Nucleus accumbens (tissue), 56 donors: ENCODE measurements at places on chromosomes 1 and 21.

- no peak for DNase-seq
These were observed 1.0 kb downstream of the CCDC24 start for GRCh38 chr1:43992232-43992995.

- DNase-seq, result no peak
These were observed 34.9 kb upstream of the ESRRG start for GRCh38 chr1:216758161-216758560.

- DNase-seq, result no peak
These were observed 212.8 kb downstream of the PBX1 start for GRCh38 chr1:164771619-164772361.

DNA sequence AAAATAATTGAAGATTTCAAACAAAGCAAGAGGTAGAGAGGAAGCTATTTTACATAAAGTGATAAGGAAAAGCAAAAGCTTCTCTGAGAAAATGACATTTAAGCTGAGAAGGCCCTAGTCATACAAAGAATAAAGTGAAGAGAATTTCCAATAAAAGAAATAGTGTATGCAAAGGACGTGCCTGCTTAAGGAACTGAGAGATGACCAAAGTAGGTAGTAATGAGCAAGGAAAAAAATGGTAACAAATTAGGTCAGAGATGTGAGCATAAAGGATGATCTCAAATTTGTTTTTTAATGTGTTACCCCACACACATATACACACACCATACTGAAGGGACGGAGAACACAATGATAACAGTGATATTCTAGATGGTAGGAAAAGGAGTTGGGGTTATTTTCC lies 46.4 kb downstream of the NRIP1 start:
- DNase-seq, result no peak

- no peak for DNase-seq
These were observed 103.6 kb downstream of the SPAG17 start for GRCh38 chr1:118081387-118081786.

GRCh38 chr1:203536980-203537455 lies 43.1 kb downstream of the OPTC start:
- no peak for DNase-seq

DNA sequence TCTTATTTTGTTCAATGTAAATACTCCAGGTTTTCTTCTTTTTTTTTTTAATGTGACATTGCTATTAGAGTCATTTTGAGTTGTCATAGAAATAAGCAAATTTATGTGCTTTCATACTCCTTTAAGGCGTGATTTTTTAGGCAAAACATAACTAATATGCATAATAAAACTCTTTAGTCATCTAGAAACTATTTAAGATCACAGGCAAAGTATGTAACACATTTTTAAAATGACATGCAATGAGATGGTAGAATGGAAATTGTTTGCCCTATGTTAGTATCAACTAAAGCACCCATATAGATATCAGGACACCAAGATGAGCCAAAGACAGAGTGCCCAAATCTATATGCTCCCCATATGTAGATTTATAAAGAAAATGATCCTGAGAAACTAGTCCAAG lies 41.5 kb upstream of the SGIP1 start:
- no peak for DNase-seq

- no peak for DNase-seq
These were observed 2.5 kb upstream of the OLIG1 start for GRCh38 chr21:33067457-33067856.

DNA sequence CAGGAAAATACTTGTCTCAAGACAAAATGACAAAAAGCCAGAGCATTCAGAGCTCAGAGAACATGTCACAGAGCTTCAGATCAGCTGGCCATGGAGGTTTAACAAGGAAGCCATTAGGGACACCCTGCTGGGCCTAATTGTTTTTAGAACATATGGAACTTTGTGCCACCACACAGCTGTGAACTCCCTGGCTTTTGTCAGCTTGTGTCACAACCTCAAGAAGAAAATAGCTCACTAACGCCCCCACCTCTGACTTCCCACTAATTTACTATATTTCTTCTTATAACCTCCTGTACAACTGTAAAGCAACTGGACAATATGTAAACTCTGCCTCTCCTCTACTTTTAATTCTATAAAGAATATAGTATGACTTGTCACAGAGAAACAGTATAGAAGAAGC lies 21.0 kb upstream of the TDRD10 start:
- no peak for DNase-seq

- no peak for DNase-seq
These were observed 106.9 kb upstream of the F3 start for GRCh38 chr1:94648225-94649007.
